ENCODE measurements at places on chromosomes 5 and 9.

DNA sequence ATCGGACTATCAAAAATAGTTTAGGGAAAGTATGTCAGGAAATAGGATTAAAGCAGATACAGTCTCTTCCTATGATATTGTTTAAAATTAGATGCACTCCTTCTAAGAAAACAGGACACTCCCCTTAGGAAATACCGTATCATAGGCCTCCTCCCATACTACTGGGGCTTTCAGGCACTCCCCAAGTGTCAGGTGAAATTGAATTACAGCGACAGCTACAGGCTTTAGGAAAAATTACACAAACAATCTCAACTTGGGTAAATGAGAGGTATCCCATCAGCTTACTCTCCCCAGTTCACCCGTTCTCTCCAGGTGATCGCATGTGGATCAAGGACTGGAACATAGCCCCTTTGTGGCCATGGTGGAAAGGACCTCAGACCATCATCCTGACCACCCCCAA, 110.4 kb upstream of the EPB41L4A start:
- peak; percentile 14 for DNase-seq

- no peak for DNase-seq
Observed at GRCh38 chr5:112682621-112683061, 55.0 kb upstream of the APC start.

- no peak for DNase-seq
Observed at GRCh38 chr5:98902733-98903132, 26.1 kb downstream of the CHD1 start.

- no peak for DNase-seq
Observed at GRCh38 chr5:44568519-44568918, 179.3 kb upstream of the FGF10 start.

GRCh38 chr5:92879806-92880543, 701.0 kb downstream of the NR2F1-AS1 start:
- DNase-seq, result no peak

GRCh38 chr5:116482394-116482793, 92.2 kb downstream of the SEMA6A start:
- DNase-seq, result no peak

DNA sequence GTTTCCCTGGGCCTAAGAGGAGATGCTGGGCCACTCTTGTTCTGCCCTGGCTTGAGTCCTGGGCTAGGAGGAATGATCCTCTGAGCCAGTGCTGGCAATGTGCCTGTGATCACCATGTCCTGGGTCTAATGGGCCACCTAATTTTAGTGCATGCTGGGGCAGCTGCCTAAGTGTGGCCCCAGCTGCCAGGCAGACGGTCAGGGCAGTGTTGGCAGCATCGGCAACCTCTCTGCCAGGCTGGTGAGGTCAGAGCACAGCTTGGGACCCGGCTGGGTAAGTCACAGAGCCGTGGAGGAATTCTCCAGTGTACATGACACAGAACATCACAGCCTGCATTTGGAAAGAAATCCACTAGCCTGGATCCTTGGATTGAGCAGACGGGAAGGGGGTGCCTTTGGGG, 21.4 kb upstream of the PITX1 start:
- no peak for DNase-seq

GRCh38 chr9:72577212-72577753, 55.9 kb downstream of the TMC1 start:
- DNase-seq, result no peak

GRCh38 chr9:17322882-17323864, 188.3 kb downstream of the CNTLN start:
- no peak for DNase-seq

GRCh38 chr5:138909734-138910133, 34.6 kb upstream of the LRRTM2 start:
- DNase-seq, result no peak

GRCh38 chr5:171488876-171489275, 69.4 kb downstream of the FGF18 start:
- no peak for DNase-seq

- peak; percentile 44 for DNase-seq
Observed at GRCh38 chr5:138282920-138283742, 8.7 kb upstream of the GFRA3 start.

GRCh38 chr5:180399401-180400215, 46.5 kb upstream of the GFPT2 start:
- DNase-seq, result no peak

- DNase-seq, result no peak
Observed at GRCh38 chr9:4559261-4560182, 69.3 kb downstream of the SLC1A1 start.

GRCh38 chr9:29212397-29213387, 1639.4 kb upstream of the C9orf72 start:
- peak; percentile 79 for DNase-seq

- no peak for DNase-seq
Observed at GRCh38 chr5:170216257-170216864, 16.4 kb upstream of the C5orf58 start.

- DNase-seq, result no peak
Observed at GRCh38 chr5:122420091-122420490, 108.1 kb downstream of the SNCAIP start.

- DNase-seq, result no peak
Observed at GRCh38 chr9:119003882-119004617, 365.2 kb downstream of the BRINP1 start.

- DNase-seq, result no peak
Observed at GRCh38 chr5:127517110-127517479, 345 bp upstream of the PRRC1 start.

DNA sequence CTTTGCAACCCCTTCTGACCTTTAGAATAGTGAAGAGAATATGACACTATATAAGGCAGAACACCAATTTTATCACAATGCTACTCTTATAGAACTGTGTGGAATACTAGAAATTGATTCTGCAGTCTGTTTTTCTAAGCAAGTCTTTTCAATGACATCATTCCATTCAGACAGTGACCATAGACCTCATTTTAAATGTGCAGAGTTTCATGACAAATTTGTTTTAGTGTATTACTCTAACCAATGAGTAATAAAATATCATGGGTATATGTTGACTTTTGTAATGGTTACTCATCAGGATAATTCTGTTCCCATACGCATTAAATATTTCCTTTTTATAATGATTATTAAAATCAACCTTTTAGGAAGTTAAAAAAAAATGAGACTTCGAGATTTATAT, 219.9 kb downstream of the COX7C start:
- DNase-seq, result no peak

GRCh38 chr9:136814725-136815421, 7.1 kb downstream of the RABL6 start:
- DNase-seq, result no peak

GRCh38 chr5:113675166-113675565, 161.7 kb downstream of the YTHDC2 start:
- DNase-seq, result no peak

DNA sequence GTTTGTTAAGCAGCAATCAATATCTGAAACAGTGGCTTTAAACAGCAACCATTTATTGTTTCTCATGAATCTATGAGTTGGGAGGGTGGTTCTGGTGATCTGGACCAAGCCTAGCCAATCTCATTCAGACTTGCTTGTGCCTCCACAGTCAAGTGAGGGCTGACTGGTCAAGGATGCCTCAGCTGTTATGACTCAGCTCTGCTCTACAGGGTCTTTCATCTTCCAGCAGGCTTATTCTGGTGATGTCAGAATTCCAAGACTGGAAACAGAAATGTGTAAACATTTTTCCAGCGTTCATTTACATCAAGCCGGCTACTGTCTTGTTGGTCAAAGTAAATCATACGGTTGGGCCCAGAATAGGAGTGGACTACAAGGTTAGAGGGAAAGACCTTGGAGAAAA, 2.5 kb upstream of the PIP5K1B start:
- no peak for DNase-seq

- no peak for DNase-seq
Observed at GRCh38 chr9:3676766-3677165, 151.0 kb upstream of the RFX3 start.

DNA sequence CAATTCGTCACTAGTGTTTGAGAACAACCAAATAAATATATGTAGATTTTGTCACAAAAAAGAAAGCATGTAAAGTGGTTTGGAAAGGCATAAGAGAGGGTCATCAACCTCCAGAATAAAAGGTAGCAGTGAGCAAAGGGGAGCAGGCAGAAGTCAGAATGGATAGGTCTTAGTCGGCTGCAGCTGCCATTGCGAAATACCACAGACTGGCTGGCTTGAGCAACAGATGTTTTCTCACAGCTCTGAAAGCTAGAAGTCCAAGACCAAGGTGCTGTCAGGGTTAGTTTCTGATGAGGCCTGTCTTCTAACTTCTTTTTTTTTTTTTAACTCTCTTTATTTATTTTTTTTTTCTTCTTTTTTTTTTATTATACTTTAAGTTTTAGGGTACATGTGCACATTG, 208.1 kb upstream of the PIK3R1 start:
- DNase-seq, result no peak

GRCh38 chr5:10761185-10761932, at the start of gene DAP:
DAP (minus strand) TSS chr5:10761234; CDS start chr5:10761068, 166 bp downstream.
- DNase-seq, result peak; percentile 95

GRCh38 chr5:100746730-100747129, 156.4 kb downstream of the ST8SIA4 start:
- no peak for DNase-seq

DNA sequence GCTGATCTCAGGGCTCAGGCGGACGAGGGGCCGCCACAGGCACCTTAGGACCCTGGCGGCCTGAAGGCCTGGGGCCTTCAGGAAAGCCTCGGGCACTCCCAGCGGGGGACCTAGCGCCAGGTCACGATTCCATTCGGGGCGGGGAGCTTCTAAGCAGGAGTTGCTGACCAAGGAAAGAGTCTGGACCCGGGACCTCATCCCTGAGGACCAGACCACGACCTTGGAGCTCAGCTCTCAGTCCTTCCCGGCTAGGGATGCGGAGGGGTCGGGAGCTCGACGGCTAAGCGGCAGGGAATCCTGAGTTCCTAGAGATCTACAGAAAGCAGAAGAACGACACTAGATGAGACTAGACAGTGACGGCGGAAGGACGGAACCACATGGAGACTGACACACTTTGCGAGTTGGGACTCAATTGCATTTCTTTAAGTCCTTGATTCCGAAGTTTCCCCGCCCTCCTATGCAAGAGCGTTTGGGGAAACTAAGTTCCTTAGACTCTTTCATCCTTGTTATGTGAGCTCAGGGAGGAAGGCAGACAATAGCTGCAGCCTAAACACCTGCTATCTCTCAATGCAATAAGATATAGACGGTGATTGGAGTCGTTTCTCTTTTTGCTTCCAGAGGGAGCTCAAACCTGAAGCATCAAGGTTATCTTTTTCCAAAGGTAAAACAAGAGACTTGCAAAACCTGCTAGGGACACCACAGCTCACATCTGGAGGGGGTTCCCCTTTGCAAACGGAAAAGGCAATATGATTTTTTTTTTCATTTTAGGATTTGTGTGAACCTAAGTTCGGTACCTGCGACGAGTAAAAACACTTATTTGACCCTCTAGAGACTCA, 9.7 kb downstream of the NR2F1-AS1 start:
- DNase-seq, result no peak

DNA sequence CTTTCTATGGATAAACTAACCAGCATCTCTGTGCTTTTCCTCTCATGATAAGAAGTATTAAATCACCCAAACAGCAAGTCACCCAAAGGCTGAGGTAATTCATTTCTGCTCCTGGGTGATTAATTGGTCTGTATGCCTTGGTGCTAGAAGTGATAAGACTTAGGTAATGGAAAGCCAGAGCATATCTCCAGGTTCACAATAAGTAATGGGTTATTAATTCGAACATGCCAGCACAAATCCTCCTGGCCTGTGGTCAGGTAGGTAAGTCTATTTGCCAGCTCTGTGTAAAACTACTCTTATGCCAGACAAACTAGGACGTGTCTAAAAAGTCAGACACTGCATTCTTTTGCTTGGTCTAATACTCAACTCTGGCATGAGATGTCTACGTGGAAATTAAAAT, 11.2 kb upstream of the ENC1 start:
- DNase-seq, result no peak

DNA sequence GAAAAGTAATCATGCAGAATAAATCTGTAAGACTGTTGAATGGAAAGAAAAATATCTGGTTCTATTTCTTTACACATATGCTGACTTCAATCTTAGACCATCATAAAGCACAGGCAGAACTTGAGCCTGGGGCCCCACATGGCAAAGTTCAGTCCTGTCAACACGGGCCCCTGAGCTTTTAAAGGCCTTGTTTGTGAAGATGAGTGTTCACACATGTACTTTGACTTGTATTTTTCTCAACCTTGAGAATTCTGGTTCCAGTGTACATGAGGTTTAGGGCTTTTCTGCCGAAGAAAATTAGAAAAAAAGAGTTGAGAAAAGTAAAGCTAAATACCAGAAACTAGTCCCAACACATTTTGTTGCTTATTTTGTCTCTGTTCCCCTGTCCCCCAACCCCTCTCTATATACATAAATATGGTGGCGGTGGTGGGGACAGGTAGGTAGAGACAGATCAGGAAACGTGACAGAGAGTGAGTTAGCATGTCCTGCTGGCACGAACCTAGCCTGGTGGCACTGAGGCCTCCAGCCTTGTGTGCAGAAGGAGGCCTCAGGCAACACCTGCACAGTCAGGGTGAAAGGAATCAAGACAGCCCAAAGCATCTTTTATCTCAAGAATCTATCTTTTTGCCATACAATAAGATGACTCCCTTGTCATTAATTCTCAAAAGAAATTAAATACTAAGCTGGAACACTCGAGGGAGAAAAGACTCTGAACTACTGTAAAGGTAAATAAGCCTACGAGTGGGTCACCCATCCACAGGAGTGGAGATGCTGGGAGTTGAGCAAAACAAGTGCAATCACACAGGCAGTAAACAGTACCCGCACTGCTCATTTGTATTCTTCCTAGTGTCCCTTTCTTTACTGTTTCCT, 22.9 kb downstream of the LIFR start:
- DNase-seq, result no peak
